ENCODE measurements at places on chromosomes 1 and 21. TPM values are rescaled to one million over a fixed set of nuclear protein-coding genes. Genes with fewer than 3 reads are reported as not detected.

DNA sequence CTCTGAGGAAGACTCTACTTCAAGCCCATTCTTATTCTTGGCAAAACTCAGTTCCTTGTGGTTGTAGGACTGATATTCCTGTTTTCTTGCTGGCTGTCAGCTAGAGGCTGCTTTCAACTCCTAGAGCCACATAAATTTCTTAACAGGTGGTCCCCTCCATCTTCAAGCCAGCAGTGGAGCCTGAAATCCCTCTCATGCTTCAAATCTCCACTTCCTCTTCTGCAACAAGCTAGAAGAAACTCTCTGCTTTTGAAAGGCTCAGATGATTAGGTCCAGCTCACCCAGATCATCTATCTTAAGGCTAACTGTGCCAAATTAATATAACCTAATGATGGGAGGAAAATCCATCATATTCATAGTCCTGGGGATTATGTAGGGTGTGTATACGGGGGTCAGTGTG lies 43.2 kb upstream of the CD34 start:
- DNase-seq: no peak

GRCh38 chr1:227192163-227192562 lies 126.1 kb downstream of the CDC42BPA start:
- peak; percentile 98 for DNase-seq

The DNAI4 gene
- polyA plus RNA-seq: 0.63 TPM

The BEND5 gene
- polyA plus RNA-seq: 1.2 TPM

DNA sequence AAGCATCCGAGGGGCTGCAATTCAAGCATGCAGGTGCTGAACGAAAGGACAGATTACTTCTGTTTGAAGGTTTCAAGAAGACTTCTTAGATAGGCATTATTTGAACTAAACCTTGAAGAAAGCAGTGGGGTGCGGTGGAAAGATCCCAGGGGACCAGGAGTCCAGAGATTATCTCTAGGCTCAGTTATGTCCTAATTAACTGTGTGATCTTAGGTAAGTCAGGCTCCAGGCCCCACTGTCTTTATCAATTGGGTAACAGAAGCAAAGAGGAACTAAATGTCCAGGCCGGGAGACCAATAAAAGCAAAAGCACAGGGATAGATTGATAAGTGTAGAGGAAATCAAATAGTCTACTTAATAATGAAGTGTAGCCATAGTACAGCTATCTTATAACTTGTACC lies 72.9 kb upstream of the CDC42BPA start:
- DNase-seq: no peak
